HT1080 (cell line): ENCODE measurements at places on chromosomes 2 and 18.

GRCh38 chr2:33786881-33787280 lies 187.8 kb upstream of the FAM98A start:
- DNase-seq, result peak; percentile 37

DNA sequence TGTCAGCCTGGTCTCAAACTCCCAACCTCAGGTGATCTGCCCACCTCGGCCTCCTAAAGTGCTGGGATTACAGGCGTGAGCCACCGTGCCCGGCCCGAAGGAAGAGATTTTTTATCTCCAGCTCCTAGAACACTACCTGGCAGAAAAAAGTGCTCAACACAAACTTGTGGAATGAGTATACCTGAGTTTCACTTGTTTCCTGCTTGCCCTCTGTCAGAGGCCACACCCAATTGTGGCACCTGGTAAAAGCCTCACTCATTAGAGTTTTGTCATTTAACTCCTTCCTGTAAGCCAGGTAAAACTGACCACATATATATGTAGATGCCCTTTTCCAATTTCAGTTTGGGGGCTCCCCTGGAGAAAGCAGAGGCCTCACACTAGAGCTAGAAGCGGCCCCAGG lies 42.2 kb upstream of the RTN4 start:
- no peak for DNase-seq

DNA sequence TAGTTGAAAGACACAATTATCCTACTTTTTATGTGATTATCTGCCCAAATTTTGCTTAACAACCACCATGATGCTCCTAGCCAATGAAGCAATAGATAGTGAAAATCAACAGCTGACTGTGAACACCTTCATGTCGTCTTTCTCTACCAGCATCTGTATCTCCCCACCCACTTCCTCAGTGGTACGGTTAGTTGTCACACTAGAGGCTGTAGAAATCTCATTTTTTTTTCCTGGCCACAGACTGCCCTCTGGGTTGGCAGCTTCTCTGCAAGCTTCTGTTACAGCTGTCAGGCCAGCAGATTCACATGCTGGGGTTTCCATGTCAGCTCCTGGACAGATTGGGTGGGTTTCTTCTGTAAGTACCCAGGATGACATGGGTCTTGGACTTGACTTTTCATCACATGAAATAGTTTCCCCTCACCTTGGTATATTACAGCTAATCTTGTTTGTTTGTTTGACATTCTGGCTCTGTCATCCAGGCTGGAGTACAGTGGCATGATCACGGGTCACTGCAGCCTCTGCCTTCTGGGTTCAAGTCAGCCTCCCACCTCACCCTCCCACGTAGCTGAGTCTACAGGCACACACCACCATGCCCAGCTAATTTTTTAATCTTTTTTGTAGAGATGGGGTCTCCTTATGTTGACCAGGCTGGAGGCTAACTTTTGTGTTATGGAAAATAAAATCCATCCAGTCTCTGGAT lies 24.3 kb downstream of the STAT4 start:
- no peak for DNase-seq

DNA sequence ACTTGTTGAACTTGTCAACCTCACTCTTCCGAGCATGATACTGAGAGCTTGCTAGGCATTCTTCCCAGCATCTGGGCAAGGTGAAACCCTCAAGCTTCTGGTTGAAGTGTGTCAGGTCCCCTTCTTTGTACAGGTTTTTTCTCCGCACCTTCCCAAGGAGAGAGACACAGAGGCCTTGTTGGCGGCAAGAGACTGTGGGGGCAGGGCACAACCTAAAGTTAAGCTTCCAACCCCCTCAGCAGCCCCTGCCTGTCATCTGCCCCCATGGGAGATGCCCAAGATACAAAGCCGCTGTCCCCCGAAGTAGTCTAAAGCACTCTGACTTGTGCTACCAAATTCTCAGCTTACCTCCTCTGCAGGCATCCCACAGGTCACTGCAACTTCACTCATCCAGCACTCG lies 64.9 kb downstream of the XDH start:
- DNase-seq, result no peak

DNA sequence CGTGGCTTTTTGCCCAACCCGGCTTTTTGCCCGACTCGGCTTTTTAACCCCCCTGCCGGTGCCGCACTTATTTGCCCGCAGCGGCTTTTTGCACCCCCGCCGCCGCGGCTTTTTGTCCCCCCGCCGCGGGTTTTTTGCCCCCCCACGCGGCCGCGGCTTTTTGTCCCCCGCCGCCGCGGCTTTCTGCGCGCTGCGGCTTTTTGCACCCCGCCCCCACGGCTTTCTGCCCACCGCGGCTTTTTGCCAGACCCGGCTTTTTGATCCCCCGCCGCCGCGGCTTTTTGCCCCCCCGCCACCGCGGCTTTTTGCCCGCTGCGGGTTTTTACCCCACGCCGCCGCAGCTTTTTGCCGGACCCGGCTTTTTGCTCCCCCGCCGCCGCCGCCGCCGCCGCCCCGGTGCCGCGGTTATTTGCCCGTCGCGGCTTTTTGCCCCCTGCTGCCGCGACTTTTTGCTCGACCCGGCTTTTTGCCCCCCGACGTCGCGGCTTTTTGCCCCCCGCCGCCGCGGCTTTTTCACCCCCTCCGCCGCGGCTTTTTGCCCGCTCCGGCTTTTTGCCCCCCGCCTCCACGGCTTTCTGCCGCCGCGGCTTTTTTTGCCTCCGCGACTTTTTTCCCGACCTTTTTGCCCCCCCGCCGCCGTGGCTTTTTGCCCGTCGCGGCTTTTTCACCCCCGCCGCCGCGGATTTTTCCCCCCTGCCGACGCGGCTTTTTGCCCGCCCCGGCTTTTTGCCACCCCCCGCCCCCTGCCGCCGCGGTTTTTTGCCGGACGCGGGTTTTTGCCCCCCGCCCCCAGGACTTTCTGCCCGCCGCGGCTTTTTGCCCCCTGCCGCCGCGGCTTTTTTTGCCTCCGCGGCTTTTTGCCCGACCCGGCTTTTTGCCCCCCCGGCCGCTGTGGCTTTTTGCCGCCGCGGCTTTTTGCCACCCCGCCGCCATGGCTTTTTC lies 2786.5 kb downstream of the RPIA start:
- DNase-seq, result no peak

GRCh38 chr2:234480337-234480736 lies 16.5 kb downstream of the ARL4C start:
- no peak for DNase-seq
